ENCODE measurements at places on chromosomes 7 and 10.
A peak's percentile ranks its signal among the peaks of the same experiment; 100 is the strongest.

DNA sequence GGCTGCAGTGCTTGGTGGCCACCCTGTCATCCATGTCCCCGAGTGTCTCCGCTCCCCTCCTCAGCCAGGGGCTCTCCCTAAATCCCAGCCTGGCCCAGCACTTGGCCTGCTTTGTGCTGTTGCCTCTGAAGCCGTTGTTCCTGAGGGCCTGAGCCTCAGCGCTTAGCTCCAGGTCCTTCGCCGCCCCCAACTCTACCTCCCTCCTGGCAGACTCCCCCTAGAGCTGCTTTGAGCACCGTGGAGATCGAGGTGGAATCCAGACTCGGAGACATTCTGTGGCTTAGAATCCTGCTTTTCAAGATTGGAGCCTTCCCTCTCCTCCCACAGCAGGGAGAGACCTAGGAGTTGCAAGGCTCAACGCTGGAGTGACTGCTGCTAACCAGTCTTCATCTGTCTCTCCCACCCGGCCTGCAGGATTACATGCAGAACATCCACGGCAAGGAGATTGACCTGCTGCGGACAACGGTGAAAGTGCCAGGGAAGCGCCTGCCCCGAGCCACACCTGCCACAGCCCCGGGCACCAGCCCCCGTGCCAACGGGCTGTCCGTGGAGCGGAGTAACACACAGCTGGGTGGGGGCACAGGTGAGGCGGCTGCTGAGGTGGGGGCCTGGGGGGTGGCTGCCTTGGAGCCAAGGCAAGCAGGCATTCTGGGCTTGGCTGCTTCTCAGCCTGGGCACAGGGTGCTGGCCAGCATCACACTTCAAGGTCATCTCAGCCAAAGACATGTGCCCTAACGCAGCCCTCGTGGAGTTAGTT, 33.3 kb downstream of the GBX1 start:
- no peak for DNase-seq

DNA sequence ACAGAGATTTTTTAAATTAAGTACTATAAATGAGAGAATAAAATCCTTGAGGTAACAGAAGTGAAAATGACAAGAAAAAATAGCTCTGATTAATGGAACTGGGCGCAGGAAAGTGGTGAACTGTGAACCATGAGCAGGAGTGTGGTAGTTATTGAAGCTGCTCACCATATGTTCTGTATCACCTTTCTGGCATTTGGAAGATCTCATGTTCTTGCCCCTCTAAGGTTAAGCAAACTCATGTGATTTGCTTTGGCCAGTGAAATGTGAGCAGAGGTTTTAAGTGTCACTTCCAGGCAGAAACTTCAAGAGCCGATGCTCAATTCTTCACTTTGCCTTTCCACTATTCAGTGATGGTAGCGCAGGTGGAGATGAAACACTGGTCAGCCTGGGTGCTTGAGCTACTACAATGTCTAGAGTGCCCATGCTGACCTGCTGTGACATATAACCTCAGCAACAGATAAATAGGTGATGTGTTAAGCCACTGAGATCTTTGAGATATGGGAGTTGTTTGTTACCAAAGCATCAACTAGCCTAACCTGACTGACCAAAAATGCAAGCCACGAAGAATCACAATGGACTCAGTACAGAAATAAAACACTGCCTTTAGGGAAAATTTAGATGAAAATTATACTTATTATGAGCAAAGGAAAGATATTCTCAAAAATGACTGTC, 18.4 kb downstream of the MTPAP start:
- no peak for DNase-seq

- DNase-seq = no peak
Observed at GRCh38 chr7:26592011-26592410, 272.4 kb downstream of the SKAP2 start.

- DNase-seq = no peak
Observed at GRCh38 chr10:100158044-100158805, 27.6 kb downstream of the ERLIN1 start.

DNA sequence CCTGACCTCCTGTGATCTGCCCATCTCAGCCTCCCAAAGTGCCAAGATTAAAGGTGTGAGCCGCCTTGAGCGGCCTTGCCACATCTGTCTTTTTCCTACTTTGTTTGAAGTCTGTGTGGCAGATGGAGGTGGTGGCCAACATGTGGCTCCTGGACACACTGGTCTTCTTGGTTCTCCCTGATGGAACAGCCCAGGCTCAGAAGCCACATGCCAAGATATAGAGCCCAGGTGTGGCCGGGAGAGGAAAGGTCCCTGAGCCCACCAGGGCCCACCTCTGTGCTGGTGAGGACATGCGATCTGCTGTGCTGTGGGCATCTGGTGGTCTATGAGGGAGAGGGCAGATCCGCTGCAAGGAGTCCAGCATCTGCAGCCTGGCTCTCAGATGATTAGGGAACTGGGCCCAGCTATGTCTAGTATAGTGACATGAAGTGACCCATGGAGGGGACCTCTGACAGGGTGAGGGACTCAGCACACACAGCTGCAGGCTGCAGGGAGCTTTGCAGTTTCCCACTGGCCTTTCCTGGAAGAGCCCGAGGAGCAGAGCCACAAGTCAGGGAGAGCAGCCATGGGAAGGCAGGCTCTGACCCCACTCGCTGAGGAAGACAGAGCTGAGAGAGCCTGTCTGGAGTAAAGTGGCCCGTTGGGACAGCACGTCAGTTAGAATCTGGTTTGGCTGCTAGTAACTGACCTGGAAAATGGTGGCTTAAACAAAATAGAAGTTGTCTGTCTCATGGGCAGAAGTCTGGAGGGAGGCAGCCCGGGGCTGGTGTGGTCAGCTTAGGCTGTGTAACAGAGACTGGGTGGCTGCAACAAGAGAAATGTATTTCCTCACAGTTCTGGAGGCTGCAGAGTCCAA, 25.9 kb downstream of the ADCY1 start:
- DNase-seq = no peak

DNA sequence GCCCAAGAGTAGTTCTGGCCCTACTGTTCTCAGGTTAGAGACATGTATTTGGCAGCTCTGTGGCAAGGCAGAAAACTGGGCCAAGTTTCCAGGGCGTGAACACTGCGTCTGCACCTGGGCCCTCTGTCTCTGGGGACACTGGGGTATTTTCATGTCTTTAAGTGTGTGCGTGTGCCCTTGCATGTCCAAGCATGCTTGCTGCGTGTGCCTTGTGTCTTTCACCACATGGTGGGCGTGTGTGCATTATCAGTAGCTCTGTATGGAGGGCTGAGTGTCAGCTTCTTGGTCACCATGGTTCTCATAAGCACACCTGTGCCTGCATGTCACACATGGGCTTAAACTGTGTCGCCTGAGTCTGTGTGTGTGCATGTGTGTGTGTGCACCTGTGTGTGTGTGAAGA, 69.3 kb downstream of the HIPK2 start:
- DNase-seq = no peak

DNA sequence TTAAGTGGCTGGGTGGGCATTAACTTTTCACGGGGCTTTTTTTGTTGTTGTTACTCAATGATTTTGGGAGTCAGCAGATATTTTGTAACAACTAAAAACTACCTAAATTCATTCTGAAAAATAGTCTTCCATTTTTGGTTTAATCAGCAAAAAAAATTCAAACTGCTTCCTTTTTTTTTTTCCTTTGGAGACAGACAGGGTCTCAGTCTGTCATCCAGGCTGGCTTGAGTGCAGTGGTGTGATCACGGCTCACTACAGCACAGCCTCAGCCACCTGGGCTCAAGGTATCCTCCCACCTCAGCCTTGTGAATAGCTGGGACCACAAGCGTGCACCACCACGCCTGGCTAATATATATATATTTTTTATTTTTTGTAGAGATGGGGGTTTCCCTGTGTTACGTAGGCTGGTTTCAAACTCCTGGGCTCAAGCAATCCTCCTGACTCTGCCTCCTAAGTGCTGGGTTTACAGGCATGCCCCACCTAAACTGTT, 36.5 kb downstream of the SKIDA1 start:
- no peak for DNase-seq

DNA sequence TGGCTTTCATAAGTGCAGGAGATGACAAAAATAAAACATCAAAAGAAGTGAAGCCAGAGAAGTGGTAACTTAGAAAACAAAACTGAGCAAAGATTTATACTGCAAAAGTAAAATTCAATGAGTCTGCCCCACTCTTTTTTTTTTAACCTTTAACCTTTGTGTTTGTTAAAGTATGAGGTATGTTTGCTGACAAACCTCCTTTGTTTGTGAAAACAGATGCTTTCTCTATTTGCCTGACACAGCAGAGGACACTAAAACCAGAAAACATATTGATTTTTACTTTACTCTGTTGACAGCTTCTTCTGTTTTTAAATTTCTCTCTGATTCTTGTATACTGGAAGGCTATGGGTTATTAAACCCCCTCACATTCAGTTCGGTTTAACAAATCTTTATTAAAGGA, 57.6 kb downstream of the SGMS1 start:
- no peak for DNase-seq

DNA sequence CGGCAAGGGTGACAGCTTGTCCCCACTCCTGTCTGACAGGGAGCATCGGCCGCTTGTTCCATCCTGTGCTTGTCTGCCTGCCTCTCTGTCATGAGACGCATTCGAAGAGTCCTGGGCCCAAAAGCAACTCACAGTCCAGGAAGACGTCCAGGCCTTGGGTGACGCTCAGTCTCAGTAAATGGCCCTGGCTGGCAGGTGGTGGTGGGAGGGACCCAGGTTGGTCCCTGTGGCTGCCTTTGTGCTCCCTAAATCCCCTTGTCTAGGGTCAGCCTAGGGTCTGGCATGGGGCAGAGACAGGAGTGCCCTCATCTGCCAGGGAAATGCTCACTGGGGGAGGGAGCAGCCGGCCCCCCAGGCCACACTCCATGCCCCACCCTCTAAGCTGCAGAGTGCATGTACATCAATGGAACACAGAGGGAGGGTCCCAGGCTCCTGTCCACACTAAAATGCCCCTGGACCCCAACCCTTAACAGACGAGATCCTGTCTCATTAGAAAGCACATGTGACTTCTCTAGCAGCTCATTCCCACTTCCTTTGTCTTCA, 295.2 kb upstream of the ZNF32 start:
- DNase-seq = peak; percentile 25

DNA sequence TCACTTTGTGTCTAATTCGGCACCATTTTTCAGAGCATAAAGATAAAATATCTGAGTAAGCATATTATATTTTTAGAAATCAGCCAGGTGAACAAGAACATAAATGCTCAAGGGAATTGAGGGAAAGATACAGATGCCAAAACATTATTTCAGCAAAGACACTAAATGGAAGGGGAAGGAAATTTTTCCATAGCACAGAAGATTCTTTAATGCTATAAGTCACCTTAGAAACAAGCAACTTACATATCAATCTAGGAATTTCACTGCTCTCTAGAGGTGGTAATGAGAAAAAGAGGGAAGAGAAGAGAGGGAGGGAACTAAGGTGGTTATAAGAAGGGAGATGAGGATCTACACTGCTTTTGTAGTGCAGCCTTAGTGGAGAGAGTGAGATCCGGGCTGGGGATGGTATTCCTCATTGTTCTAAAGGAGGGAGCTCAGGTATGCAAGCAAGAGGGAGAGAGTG, 20.4 kb downstream of the ZNF365 start:
- no peak for DNase-seq

DNA sequence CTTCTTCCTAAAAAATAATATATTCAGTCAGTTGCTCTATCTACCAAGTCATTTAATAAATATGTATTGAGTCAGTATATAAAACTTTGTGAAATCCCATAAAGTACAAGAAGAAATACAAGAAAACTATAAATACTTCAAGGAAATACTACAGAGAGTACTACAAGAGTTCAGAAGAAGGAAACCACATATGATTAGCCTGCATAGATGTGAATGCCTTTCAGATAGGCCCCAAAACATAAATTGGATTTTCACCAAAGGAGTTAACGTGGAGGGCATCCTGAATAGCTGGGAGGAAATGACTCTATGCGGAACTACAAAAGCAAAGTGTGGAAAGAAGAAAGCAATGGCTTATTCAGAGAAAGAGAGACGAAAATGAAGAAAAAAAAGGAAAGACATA, 120.1 kb downstream of the LRRN3 start:
- DNase-seq = no peak

DNA sequence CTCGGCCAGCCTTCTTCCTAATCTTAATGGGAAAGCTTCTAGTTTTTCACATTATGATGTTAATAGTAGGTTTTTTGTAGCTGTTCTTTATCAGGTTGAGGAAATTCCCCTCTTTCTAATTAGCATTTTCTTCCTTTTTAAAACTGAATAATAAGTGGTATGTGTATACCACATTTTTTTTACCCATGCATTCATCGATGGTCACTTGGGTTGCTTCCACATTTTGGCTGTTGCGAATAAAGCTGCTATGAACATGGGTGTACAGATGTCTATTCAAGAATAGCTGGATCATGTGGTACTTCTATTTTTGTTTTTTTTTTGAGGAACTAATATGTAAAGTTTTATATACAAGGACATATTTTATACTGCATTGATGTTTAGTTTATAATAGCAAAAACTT, 44.3 kb downstream of the NRF1 start:
- DNase-seq = no peak

DNA sequence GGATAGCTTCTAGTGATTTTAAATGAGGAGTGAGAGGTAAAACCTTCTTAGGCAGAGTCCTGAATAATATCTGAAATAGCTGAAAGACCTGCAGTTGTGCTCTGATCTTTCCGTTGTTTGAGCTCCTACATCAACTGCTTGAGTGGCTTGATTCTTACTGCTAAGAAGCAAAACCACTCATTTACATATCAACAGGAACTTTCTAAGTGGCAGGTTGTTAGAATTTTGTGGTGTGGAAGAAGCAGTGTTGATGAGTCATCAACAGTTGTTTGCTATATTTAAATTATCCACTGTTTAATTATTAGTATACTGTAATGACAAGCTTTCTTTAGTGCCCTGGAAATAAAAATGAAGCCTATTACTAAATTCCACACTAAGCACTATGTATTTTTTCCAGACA, 689.5 kb downstream of the DNAJB9 start:
- DNase-seq = no peak

GRCh38 chr10:17235136-17235535, 7.1 kb downstream of the VIM start:
- no peak for DNase-seq

- no peak for DNase-seq
Observed at GRCh38 chr7:27242154-27242553, 448 bp upstream of the EVX1 start.

DNA sequence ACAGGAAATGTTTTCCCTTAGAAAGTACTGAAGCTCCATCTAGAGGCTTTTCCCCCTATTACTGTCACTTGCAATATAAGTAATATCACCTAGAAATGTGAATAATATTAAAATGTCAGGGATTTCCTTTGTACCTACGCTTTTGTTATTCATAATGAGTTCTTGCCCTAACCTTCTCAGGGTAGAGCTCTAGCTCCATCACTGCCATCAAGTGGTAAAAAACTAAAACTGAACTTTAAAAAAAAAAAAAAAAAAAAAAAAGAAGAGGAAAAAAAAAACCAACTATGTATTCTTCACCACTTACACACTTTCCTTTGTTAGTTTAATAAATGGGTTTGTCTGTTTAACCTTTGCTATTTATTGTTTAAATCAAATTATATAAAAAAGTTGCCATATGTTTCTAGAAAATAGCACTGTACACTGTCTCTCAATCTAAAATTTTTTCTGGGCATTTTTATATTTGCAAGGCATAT, 49.9 kb downstream of the DNAJC1 start:
- no peak for DNase-seq

DNA sequence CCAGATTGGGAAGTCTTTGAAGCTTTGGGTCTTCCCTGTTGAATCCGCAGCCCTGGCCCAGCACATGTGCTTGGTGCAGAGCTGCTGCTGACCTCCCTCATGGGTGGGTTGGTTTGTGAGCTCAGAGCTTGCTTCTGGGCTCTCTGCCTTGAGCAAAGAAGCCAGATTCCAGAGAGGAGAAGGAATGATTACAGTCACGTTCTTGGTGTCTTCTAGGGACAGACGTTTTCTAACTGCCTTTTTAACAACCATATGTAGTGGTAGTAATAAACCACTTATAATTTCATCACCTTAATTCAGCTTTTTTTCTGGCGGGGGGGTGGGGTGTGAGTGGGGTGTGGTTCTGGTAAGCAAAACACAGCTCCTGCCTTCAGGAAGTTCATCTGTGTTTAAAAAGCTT, 39.5 kb downstream of the LRMDA start:
- DNase-seq = no peak

All from islet precursor cell (in vitro differentiated cells).